ENCODE measurements at places on chromosomes 1 and 21.

DNA sequence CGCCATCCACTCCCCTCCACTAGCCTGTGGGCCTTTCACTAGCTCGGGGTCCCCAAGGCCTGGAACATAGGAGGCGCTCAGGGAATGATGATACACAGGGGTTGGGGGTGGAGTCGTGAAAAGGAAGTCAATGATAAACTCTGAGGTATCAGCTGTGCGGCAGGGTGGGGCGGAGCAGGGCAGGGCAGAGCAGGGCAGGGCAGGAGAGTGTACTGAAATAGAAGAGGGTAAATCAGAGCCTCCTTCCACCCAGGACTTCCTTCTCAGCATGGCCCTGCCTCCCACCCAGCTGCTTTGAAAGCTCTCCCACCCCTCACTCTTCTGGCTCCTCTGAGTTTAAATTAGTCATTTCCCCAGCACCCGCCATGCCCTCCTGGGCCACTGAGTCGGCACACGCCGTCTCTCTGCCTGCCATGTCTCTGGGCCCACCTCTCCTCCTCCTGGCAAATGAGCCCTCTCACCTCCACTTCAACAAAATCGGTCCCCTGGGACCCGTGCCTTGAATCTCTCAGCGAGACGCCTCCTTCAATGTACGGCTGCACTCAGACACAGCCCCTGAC lies 16.9 kb downstream of the CAPZB start:
- DNase-seq = peak; percentile 63

DNA sequence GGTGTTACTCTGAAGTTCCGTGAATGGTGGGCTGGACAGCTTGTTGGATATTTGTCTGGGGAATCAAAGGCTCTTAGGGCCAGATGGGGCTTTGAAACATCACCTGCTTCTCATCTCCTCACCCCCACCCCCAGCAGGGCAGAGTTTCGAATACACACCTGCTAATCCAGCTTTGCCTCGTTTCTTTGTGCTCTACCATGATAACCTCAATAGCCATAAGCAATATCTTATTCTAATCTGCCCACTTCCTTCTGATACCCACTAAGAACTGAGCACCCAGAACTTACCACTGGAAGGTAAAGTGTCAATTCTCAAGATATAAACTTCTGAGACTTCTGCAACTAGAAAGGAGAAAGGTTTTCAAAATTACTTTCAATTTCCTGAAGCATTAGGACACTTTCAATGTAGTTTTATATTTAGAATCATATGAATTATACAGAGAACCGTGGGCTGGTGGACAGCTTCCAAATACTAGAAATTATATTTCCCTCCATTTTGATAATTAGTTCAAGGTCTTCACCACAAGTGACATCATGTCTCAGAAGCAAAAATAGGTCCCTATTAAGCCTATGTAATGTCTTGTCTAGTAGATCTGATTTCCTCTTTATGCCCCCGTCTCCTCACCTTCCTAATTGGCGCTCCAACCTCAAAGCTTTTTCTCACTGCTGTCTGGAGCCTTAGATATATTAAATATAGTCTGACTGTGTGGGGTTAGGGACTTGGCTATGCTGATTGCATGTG lies 64.4 kb upstream of the NEK2 start:
- DNase-seq = no peak

- no peak for DNase-seq
Observed at GRCh38 chr1:192943108-192943507, 116.1 kb downstream of the UCHL5 start.

DNA sequence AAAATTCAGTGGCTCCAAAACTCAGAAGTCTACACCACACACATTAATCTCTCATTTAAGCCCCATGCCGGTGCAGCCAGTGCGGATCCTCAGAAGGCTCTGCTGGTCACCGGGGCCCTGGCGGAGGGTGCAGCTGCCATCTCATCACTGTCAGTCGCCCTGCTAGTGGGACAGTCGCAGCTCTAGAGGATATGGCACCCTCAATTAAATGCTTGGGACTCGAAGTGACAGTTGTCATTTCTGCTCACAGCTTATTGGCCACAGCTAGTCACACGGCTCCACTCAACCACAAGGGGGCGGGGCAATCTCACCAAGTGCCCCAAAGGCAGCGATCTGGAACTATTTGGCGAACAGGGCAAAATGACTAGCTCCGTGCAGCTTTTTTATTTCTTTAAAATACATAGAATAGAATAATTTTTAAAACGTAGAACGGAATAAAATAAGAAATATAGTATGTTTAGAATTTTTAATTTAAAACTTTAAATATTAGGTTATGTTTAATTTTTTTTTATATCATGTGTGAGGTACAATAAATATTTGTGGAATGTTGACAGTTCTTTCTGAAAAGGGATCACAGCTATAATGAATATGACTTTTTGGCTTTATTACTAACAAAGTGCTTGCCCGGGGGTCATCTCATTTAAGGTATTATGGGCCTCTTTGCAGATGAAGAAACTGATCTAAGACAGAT lies 8.0 kb upstream of the MAN1C1 start:
- DNase-seq = peak; percentile 92

DNA sequence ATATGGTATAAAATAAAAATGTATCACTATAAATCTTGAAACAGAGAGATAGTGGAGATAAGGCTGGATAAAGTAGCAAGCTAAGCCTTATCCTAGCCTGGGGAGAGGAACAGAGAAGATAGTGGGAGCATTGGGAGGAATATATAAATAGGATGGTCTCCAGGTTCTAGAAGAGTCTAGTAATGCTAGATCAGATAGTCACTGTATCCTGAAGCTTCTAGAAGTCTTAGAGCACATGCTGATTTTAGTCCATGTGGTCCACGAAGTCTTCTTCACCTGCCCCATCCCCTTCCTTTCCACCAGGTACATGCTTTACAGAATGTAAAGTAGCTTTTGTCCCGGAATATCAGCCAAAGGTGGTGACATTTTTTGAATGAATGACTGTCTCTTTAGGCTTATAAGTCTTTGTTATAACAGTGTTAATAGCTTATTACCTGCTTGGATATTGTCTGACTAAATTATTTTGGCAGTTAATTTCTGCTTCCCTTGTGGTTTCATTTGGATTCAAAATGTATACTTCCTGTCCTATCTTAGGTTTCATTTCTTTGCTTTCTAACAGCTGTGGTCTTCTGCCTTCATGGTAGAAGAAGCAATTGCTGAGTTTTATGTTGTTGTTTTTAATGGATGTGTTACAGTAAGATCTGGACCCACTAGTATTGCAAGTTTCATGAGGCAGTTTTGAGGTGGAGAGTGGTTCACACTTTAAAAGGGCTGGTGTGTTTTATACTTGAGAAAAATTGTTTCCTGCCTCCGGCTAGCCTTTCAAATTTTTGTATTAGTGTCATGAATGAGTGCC lies 5.9 kb downstream of the SMG7 start:
- DNase-seq = no peak

GRCh38 chr1:202162047-202162417 lies 1.6 kb upstream of the PTPN7 start:
- DNase-seq = peak; percentile 48

DNA sequence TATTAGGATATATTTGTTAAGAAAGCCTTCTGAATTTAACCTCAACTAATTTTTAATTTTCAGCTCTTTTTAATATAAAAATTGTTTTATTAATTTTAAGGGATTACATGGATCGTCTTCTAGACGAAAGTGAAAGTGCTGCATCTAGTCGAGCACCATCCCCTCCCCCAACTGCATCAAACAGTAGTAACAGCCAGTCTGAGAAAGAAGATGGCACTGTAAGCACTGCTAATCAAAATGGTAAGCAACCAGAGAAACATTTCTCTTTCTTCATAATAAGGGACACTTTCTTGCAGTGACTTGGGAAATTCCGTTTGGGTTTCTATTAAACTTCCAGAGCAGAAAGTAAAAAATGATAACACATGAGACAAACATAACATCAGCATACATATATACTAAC lies 56.9 kb downstream of the MIER1 start:
- peak; percentile 48 for DNase-seq

All from activated T-cell treated with anti-CD3 and anti-CD28 coated beads for 4 hours (primary cell).